HT-29 (cell line): ENCODE measurements at places on chromosomes 5 and 9.

DNA sequence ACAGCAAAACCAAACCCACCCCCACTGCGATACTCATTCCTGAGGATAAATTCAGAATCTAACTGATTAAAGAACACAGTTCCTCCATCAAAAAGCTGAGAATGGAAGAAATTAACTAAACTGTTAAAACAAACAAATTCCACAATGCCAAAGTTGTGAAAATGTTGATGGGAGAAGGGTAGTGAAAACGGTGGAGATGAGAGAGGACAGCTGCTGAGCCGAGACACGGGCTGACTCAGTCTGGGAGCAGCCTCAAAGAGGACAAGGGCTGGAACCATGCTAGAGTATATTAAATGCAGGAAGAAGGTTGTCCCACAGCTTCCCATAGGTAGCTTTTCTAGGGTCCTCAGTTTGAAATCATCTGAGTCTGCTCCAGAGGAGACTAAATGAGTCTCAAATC lies 14.3 kb downstream of the ADAMTS12 start:
- DNase-seq: no peak

GRCh38 chr5:83026930-83027687 lies 50.1 kb downstream of the TMEM167A start:
- no peak for DNase-seq

- DNase-seq: no peak
These were observed 30.4 kb downstream of the MVB12B start for GRCh38 chr9:126357074-126357473.

DNA sequence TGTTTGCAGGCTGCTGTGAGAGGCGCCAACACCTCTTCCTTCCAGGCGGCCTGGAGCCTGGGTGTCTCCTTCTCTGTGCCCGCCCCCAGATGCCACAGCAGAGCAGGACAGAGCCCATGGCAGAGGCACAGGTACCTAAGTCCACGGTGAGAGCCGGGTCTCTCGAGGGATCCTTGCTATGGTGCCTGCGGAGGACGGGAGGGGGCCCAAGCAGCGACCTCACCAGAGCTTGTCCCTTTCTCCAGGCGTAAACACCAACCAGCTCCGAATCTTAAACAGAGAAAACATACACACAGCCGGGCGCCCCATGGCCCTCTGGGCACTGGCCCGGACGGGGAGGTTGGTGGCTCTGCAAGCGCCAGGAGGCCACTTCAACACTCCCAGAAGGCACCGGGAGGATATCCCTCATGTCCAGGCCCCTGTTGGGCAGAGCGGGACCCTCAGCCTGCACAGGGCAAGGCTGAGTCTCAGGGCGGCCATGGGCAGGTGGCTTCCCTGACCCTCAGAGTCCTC lies 11.8 kb downstream of the CCDC187 start:
- no peak for DNase-seq

DNA sequence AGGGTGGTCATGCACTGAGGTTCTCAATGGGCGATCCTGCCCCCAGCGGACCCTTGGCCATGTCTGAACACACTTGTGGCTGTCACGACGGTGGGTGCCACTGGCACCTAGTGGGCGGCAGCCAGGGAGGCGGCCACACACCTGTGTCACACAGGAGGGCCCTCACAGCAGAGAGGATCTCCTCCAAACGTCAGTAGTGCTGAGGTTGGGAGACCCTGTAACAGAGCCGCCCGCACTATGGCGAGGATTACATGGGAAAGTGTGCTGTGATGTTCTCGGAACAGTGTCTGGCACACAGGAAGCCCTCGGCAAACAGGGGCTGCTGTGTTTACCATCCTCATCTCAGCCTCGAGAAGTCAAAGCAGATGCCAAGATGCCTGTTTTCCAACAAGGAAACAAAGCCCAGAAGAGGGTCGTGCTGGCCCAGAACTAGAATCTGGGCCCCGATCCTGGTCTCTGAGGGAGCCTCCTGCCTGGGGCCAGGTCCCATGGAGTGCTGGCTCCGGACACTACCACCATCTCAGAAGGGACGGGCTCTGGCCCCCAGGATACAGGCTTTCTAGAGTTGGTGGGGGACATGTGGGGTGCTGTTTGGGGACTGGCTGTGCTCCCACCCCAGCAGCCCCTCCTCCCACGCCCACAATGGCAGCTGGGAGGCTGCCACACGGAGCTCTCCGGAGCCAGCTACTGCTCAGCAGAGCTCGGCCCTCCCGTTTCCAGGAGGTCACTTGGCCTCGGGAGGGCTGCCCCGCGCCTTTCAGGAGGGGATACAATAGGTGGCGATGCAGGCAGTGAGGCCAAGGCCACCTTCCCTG lies 48.2 kb downstream of the DBH start:
- no peak for DNase-seq

DNA sequence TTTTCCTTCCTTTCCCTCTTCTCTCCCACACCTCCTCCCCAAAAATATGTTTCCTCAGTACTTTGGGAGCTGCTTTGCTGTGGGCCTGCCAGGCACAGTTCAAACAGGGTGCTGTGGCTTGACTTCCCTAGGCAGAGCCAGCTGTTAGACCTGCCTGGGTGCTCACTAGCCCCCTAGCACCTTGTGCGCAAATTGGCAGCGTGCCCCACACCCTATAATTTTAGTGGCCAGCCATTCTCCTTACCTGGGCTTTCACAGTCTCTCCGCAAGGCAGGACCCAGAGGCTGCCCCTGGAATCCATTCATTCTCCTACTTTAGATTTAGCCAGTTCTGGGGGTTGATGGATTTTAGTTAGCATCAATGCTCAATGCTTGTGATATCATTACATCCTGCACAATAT lies 72.3 kb downstream of the ANGPTL2 start:
- no peak for DNase-seq

GRCh38 chr9:95516734-95517558 lies at the start of gene PTCH1:
Gene PTCH1 (minus strand): TSS chr9:95516971.
- peak; percentile 45 for DNase-seq

DNA sequence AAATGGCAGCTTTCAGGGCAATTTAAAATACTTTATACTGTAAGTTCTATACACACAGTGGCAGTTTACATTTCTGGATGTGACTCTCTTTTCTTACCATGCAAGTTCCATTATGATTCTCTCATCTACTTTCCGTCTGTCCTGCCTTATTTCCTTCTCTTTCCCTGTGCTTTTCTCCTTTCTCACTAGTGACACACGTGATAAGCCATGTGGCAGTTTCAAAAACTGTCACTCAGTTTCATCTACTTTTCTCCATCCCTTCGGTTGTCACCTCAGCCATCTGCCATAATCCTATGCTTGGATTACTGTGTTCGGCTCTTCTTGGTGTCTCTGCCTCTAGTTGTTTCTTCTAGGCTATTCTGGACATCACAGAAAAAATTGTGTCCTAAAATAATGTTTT lies 46.8 kb upstream of the ATG10 start:
- DNase-seq: no peak

- DNase-seq: peak; percentile 96
These were observed 124.3 kb upstream of the SLC12A2 start for GRCh38 chr5:127959152-127959764.

DNA sequence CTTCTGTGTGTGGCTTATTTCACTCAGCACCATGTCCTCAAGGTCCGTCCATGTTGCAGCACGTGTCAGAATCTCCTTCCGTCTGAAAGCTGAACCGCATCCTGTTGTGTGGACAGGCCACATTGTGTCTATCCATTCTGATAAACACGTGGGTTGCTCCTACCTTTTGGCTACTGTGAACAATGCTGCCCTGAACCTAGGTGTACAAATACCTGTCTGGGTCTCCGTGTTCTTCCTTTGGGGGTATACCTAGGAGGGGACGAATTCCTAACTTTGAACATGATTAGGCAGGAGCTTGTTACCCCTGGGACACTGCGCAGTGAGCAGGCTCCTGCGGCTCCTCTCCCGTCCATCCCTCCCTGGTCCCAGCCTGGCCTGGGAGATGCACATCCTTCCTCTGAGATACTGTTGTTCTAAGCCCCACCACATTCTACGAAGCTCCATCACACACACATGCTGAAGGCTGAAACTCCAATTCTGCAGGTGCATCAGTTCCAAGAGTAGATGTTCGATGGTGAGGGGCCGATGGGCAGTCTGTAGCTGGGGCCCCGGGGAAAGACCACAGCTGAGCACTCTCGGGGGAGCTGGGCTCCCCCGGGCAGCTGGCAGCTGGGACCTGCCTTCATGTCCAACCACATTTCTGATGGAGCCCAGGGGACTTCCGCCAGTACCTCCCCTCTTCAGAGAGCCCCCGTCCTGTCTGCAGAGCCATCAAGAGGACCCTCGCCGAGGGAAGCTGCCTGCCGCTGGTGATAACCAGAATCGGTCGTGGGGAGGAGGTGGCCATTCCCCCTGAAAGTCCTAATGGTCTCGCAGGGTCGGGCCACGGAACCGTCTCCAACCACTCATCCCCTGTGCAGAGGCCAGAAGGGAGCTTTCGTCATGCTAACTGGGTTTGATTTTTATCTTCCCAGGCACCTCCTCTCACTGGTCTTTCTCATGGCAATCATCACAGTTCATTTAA lies 120.9 kb downstream of the COL23A1 start:
- no peak for DNase-seq

- DNase-seq: no peak
These were observed 294.3 kb downstream of the EPB41L4A start for GRCh38 chr5:112124788-112125187.

DNA sequence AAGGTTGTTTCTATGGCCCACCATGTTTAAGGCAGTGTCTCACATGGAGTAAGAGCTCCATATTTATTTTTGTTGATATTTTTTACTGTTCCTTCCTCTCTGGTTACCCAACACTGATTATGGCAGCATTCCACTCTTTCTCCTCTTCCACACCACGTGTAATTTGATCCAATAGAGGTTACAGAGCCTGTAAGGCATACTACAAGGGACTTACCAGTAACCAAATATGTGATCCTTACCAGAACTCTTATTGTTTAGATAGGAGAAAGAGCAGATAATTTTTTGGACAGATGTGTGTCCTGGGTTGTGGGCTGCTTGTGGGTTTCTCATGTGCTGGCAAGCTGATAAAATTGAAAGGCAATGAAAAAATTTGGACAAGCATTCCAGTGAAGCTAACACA lies 261.3 kb downstream of the TMEM167A start:
- DNase-seq: no peak
